Stomach (tissue), 19 donors: ENCODE measurements at places on chromosomes 13 and 19. TPM values are rescaled to one million over a fixed set of nuclear protein-coding genes. Genes with fewer than 3 reads are reported as not detected.

TEKTIP1 gene
- polyA plus RNA-seq = 0.28 TPM

AMER2 gene
- not detected for polyA plus RNA-seq

BCKDHA gene
- polyA plus RNA-seq = 50.9 TPM

STAP2 gene
- polyA plus RNA-seq = 52.4 TPM

MIA gene
- not detected for polyA plus RNA-seq

WDR87 gene
- not detected for polyA plus RNA-seq

PEX11G gene
- 8.8 TPM for polyA plus RNA-seq

ZNF726 gene
- 1.2 TPM for polyA plus RNA-seq

ZNF134 gene
- 5.0 TPM for polyA plus RNA-seq

GPR12 gene
- 0.05 TPM for polyA plus RNA-seq

- no peaks in the 10 kb centered on the region for H3K27me3 ChIP-seq
- no peak overlapping the region for H3K4me3 ChIP-seq
- DNase-seq = no peak
- no peaks in the 10 kb centered on the region for H3K36me3 ChIP-seq
- H3K27ac ChIP-seq = no peak overlapping the region
- no peaks in the 10 kb centered on the region for H3K4me1 ChIP-seq
These were observed 62.0 kb downstream of the ABCC4 start for GRCh38 chr13:95239283-95239682.

- H3K27ac ChIP-seq = peak overlapping the region; percentile 97
- peak; percentile 78 for DNase-seq
- peak overlapping the region; percentile 90 for H3K4me3 ChIP-seq
These were observed 760 bp downstream of the ZNF91 start for GRCh38 chr19:23394511-23394910.

DNA sequence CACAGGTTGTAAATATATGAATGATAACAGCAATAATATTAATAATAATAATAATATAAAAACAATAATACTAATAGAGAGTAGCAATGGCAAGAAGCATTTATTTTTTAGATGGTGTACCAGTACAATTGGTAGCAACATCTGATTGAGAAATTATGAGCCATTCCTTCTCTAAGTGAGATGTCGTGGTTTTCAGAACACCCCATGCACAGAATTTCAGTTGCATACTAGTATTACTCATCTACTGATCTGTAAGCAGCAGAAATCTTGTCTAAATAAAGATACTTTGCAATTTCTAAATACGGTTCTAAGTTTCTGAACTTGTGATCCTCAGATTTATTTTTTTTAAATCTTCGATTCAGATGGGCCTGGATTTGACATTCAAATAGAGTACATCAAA, 788.0 kb upstream of the ATXN8OS start:
- no peaks in the 10 kb centered on the region for H3K4me1 ChIP-seq
- H3K4me3 ChIP-seq = no peak overlapping the region
- no peak overlapping the region for H3K27ac ChIP-seq
- no peaks in the 10 kb centered on the region for H3K27me3 ChIP-seq

DNA sequence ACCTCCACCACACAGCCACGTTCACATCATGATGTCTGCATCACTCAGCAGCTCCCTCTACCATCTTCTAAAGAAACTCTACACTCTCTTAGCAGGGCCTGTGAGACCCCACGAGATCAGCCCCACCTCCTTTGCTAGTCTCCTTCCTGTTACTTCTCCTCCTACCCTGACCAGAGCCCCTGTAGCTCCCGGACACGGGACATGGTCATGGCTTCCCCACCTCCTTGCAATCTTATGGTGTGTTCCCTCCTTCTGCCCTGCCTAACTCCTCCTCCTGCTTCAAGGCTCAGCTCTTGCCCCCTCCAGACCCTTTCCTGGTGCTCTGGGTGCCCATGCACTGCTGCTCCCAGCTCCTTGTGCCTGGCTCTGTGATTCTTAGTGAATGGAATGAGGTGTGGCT, 8.1 kb upstream of the MRPS31 start:
- no peaks in the 10 kb centered on the region for H3K36me3 ChIP-seq
- H3K27ac ChIP-seq = no peak overlapping the region
- H3K4me1 ChIP-seq = peaks cover 12% of the 10 kb centered on the region
- DNase-seq = no peak
- H3K27me3 ChIP-seq = no peaks in the 10 kb centered on the region
- no peak overlapping the region for H3K4me3 ChIP-seq

- no peaks in the 10 kb centered on the region for H3K36me3 ChIP-seq
- H3K27me3 ChIP-seq = no peaks in the 10 kb centered on the region
- H3K4me1 ChIP-seq = no peaks in the 10 kb centered on the region
These were observed 56.5 kb downstream of the KL start for GRCh38 chr13:33072759-33073158.

GRCh38 chr19:710767-711166, 2.0 kb downstream of the PALM start:
- peaks cover 28% of the 10 kb centered on the region for H3K4me1 ChIP-seq
- H3K4me3 ChIP-seq = peak overlapping the region; percentile 61
- no peak overlapping the region for H3K27ac ChIP-seq
- no peak for DNase-seq

- H3K4me1 ChIP-seq = no peaks in the 10 kb centered on the region
- no peak overlapping the region for H3K27ac ChIP-seq
- H3K27me3 ChIP-seq = no peaks in the 10 kb centered on the region
- no peak for DNase-seq
These were observed 94.6 kb downstream of the DACH1 start for GRCh38 chr13:71772361-71772760.

- no peak for DNase-seq
- H3K4me1 ChIP-seq = peaks cover 24% of the 10 kb centered on the region
- peak overlapping the region; percentile 17 for H3K27ac ChIP-seq
- H3K27me3 ChIP-seq = peaks cover 4% of the 10 kb centered on the region
- H3K4me3 ChIP-seq = peak overlapping the region; percentile 46
These were observed 740 bp upstream of the CCDC61 start for GRCh38 chr19:45994456-45994997.

- no peak overlapping the region for H3K4me3 ChIP-seq
- no peak overlapping the region for H3K27ac ChIP-seq
These were observed 1607.6 kb downstream of the OLFM4 start for GRCh38 chr13:54636231-54636630.

GRCh38 chr19:35556025-35556590, 7.3 kb downstream of the ATP4A start:
- H3K27me3 ChIP-seq = peaks cover 32% of the 10 kb centered on the region
- no peak for DNase-seq
- no peak overlapping the region for H3K27ac ChIP-seq
- no peaks in the 10 kb centered on the region for H3K36me3 ChIP-seq
- no peak overlapping the region for H3K4me3 ChIP-seq

DNA sequence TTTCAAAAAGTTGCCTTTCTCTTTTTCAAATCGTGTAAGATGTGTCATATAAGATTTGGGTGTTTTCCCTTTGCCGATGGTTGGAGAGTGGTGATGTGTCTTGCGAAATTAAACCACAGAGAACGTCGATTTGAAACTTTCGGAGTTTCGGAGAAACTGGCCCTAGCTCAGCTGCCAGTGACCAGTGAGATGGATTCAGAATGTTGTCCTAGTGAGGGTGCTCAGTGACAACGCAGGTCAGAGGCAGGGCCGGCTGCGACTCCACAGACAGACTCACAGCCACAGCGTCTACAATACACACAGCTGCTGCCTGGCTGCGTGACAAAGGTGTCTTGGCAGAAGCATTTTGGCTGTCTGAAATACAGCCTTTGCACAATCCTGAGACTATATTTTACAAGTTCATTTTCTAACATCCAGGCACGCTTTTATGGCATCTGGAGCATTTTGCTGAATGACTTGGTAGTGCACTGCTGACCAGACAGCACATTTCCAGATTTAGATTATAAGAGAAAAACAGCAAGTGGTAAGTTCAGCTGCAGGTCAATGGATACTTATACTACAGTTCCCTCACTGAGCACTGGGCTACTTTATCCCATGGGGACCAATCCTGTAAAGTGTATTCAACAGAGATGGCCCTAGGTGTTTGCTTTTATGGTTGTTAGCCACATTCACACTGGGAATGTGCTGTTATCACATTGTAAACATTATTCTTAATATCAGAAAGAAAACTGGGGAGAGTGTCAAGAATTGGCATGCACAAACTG, 207.5 kb downstream of the KCNRG start:
- peak; percentile 67 for DNase-seq
- H3K36me3 ChIP-seq = no peaks in the 10 kb centered on the region
- no peak overlapping the region for H3K27ac ChIP-seq
- H3K27me3 ChIP-seq = no peaks in the 10 kb centered on the region
- no peak overlapping the region for H3K4me3 ChIP-seq
- H3K4me1 ChIP-seq = peaks cover 32% of the 10 kb centered on the region

- no peaks in the 10 kb centered on the region for H3K4me1 ChIP-seq
- DNase-seq = no peak
- H3K27ac ChIP-seq = no peak overlapping the region
These were observed 18.4 kb upstream of the URI1 start for GRCh38 chr19:29923653-29924052.

GRCh38 chr13:72384186-72384823, 343.1 kb downstream of the MZT1 start:
- H3K4me3 ChIP-seq = no peak overlapping the region
- H3K4me1 ChIP-seq = no peaks in the 10 kb centered on the region
- no peak for DNase-seq
- no peaks in the 10 kb centered on the region for H3K27me3 ChIP-seq
- no peak overlapping the region for H3K27ac ChIP-seq

DNA sequence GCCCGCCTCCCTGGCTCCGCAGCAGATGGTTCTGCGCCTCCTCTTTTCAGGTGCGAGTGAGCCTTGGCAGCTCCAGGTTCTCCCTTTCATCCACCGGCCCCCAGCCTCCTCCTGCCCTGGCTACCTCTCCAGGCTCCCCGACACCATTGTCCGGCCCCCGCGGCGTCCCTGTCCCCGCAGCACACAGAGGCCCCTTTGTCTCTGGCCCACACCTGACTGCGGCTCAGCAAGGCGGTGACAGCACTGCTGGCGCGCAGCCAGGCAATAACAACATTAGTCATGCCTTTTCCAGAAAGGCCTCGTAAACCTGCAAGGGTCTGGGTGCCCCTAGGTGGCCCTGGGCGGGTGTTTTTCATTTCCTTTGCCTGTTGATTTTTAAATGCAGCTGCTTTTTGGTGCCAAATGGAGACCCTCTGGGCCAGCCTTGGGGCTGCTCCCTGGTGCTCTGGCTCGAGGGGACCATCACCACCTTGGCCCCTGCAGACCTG, 73.2 kb upstream of the MEDAG start:
- no peak overlapping the region for H3K4me3 ChIP-seq
- DNase-seq = peak; percentile 96
- H3K27me3 ChIP-seq = peaks cover 21% of the 10 kb centered on the region
- H3K27ac ChIP-seq = no peak overlapping the region
- H3K36me3 ChIP-seq = no peaks in the 10 kb centered on the region
- peaks cover 7% of the 10 kb centered on the region for H3K4me1 ChIP-seq

DNA sequence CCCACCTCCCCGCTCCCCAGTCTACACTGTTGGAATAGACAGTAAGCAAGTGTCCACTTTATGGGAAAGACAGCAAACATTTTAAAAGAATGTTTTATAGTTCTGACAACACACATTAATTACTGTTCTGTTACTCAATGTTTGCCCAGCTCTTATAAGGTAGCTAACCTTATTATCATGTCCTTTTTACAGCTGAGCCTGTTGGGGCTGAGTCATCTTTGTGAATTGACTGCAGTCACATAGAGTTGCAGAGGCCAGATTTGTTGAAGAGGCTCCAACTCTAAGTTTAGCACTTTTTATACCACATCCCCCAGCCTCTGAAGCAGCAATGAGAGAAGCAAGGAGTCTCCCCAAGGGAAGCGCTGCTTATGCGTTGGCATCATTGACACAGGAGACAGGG, 76.2 kb downstream of the C13orf42 start:
- no peak overlapping the region for H3K27ac ChIP-seq
- H3K36me3 ChIP-seq = no peaks in the 10 kb centered on the region
- DNase-seq = no peak
- H3K4me1 ChIP-seq = no peaks in the 10 kb centered on the region
- no peaks in the 10 kb centered on the region for H3K27me3 ChIP-seq

- no peak overlapping the region for H3K27ac ChIP-seq
- H3K27me3 ChIP-seq = no peaks in the 10 kb centered on the region
- no peak overlapping the region for H3K4me3 ChIP-seq
These were observed 1315.4 kb downstream of the PCDH9 start for GRCh38 chr13:65914716-65915115.

DNA sequence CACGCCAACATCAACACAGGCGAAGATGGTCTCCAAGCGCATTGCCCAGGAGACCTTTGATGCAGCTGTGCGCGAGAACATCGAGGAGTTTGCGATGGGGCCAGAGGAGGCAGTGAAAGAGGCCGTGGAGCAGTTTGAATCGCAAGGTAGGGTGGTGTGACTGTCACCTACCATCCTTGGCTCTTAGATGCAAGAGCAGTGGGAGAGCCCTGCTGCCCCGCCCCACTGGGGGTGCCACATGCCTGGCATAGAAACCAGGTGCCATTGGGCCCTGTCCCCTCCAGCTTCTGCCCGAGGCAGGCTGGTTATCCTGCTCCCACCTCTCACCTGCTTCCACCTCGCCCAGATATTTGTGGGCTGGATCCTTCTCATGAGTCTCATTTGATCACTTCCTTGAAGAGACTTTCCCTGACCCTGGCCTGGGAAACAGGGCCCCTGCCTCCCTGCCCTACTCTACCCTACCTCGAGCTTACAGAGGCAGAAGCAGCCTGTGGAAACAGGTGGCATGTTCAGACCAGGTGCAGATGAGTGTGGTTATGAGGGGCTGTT, 9.4 kb downstream of the ARMC6 start:
- DNase-seq = peak; percentile 60
- H3K4me3 ChIP-seq = no peak overlapping the region
- no peaks in the 10 kb centered on the region for H3K27me3 ChIP-seq
- no peak overlapping the region for H3K27ac ChIP-seq
- peaks cover 11% of the 10 kb centered on the region for H3K4me1 ChIP-seq
- peaks cover 11% of the 10 kb centered on the region for H3K36me3 ChIP-seq

DNA sequence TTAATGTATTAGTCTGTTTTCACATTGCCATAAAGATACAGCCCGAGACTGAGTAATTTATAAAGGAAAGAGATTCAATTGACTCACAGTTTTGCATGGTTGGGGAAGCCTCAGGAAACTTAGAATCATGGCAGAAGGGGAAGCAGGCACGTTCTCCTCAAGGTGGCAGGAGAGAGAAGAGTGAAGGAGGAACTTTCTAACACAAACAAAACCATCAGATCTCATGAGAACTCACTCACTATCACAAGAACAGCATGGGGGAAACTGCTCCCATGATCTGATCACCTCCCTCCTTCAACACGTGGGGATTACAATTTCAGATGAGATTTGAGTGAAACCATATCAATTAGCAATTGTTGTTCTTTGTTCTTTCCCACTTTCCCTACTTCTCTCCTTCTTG, 689.0 kb upstream of the SLITRK1 start:
- H3K27me3 ChIP-seq = no peaks in the 10 kb centered on the region
- no peak overlapping the region for H3K27ac ChIP-seq
- no peak for DNase-seq
- H3K36me3 ChIP-seq = no peaks in the 10 kb centered on the region
- H3K4me3 ChIP-seq = no peak overlapping the region

DNA sequence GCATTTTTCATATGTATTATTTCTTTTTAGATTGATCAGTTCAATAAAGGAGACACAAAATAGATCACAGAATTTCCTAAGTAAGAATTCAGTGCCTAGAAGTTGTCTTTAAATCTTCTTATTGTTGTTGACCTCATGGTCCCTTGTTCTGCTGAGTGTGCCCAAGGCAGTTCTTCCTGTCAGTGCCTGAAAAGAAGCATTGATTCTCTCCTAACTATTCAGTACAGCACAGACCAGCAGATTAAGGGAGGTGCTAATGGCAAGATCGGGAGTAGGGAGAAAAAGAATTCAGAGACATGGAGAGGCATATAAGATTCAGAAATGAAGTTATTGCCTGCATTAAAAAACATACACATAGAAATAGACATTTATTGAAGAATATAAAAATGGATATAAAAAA, 180.5 kb upstream of the PCDH9 start:
- no peaks in the 10 kb centered on the region for H3K36me3 ChIP-seq
- no peak overlapping the region for H3K4me3 ChIP-seq
- H3K4me1 ChIP-seq = no peaks in the 10 kb centered on the region
- no peaks in the 10 kb centered on the region for H3K27me3 ChIP-seq
- H3K27ac ChIP-seq = no peak overlapping the region
- DNase-seq = no peak
